HT1080 (cell line): ENCODE measurements at places on chromosomes 13 and 19. TPM values are rescaled to one million over a fixed set of nuclear protein-coding genes. Genes with fewer than 3 reads are reported as not detected.

NAPSA gene
- not detected in 2 replicates for total RNA-seq

DNA sequence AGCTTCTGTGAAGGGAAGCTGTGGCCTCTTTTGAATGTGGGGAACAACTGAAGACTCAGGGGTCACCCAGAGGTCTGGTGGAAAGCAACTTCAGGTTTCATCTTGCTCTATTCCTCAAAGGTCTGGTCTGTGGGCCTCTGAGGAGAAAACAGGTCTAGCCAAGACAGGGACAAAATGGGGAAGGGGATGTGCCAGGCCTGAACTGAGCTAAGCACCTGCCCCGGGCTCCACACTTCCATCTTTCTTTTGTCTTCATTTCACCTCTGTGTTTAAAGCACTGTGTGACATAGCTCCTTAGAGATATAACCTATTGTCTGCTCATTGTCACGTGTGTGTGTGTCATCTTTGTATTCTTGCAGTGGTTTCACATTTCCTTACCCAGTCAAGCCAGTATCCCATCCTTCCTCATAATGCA is 19.9 kb upstream of the GDF15 start:
- peak; percentile 76 for DNase-seq

GRCh38 chr19:48606463-48607358 is at the start of gene SPACA4:
Gene SPACA4 (plus strand): TSS chr19:48606742. CDS start chr19:48606979, 237 bp downstream.
- DNase-seq: no peak

DNA sequence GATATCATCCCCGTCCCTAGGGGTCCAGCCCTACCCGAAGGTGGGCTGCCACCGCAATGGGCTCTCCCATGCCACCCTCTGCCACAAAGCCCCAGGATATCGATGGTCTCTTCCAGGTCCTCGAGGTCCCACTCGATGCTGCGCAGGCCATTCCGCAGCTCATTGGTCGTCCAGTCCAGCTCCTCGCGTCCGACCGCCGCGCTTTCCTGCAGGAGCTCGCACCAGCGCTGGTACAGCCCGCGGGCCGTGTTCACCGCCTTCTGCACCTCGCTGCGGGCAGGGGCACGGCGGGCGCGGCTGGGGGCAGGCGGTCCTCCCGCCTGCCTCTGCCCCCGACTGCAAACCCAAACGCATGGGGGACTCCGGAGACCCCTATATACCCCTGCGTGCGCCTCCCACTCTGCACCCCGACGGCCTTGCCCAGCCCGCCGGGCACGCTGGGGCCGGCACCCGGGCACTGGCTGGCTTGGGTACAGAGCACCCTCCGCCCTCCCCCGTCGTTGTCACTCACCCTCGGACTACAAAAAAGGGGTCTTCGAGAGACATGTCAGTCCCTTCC is 468 bp downstream of the STX10 start:
- DNase-seq: peak; percentile 49

GRCh38 chr13:46355901-46356590 is 31.0 kb downstream of the RUBCNL start:
- DNase-seq: peak; percentile 60

GRCh38 chr13:89923736-89924135 is 1423.8 kb upstream of the MIR17HG start:
- DNase-seq: peak; percentile 31

DNA sequence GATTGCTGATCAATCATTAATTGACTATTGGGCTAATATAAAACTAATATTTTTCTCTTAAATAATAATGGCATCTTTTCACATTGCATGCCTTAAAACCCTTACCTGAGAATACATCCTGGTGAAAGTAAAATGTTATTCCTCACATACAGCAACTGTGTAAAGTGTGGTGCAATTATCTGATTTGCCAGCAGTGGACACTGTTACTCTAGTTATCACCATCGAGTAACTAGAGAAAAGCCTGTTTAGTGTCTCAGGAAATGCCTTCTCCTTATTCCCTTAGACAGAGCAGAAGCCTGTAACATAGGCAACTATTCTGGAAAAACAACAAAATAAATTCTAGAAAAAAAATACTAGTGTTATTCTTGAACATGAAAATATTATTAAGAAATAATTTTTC is 459.8 kb downstream of the FGF14 start:
- peak; percentile 40 for DNase-seq

DNA sequence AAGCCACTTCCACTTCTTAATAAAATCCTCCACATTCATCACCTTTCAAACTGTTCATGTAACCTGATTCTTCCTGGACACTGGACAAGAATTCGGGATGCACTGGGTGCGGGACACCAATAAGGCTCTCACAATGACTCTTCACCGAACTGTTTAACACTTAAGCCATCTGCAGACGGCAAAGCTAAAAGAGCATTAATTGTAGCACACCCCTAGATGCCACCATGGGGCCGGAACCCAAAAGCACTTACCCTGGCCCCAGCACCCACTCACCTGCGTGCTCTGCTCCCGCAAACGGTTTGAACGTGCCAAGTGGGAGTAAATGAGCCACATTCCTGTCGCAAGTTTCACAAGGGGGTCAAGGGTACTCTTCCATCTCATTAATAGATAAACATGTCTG is 254.3 kb upstream of the PRR20A start:
- no peak for DNase-seq

- DNase-seq: no peak
These were observed 81.0 kb downstream of the NUFIP1 start for GRCh38 chr13:44908266-44908665.

UTP14C gene
- 5.9 and 6.6 TPM in 2 replicates for total RNA-seq

DNA sequence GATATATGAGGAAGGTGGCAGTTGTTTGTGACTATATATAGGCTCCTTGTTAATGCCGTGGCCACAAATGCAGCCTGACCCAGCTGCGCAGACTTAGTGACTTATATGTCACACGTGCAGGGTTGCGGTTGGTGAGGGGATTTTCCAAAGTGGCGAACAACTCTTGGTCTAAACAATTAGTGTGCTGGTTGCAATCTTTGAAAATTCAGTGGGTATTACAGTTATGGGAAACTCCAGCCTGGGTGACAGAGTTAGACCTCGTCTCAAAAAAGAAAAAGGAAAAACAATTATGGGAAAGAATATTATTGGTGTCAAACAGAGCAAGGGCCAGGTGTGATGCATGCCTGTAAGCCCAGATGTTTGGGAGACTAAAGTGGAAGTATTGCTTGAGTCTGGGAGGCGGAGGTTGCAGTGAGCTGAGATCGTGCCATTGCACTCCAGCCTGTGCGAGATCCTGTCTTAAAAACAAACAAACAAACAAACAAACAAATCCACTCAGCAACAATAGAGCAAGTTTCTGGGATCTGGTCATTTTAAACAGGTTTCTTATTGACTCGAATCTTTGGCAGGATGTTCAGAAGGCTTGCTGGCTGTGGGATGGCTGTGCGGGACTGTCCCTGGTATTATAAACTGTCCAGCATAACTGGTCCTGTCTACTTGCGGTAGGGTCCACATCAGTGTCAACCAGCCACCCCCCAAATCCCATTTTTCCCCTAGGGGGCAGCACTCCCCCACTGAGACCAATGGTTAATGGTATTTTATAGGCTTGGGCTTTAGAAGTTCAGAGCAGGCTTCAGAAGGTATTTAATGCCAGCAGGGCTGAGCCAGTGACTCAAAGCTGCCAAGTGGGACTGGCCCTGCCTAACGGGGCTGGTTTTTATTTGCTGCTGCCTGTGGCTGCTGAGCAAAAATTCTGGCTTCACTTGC is 15.4 kb downstream of the RELB start:
- DNase-seq: peak; percentile 82

DNA sequence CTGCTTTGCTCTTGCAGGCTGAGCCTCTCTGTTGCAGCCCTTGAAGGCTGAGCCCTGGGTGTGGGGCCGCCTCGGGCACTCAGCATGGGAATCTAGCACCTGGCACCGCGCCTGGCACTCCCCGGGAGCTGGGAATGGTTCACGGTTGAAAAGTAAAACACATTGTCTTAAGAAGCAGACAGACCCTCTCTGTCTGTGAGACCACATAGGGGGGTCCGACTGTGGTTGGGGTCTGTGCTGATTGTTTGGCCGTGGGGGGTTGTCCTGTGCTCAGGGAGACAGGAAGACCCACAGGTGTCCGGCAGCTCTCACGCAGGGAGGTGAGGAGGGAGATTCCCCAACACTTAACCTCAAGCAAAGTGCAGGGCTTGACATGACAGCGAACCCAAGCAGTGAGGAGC is 64.8 kb downstream of the SOX1 start:
- DNase-seq: no peak
